ENCODE measurements at places on chromosomes 1 and 21.
A peak's percentile ranks its signal among the peaks of the same experiment; 100 is the strongest.

- no peak for DNase-seq
These were observed 27.2 kb downstream of the BCL9 start for GRCh38 chr1:147568551-147568950.

DNA sequence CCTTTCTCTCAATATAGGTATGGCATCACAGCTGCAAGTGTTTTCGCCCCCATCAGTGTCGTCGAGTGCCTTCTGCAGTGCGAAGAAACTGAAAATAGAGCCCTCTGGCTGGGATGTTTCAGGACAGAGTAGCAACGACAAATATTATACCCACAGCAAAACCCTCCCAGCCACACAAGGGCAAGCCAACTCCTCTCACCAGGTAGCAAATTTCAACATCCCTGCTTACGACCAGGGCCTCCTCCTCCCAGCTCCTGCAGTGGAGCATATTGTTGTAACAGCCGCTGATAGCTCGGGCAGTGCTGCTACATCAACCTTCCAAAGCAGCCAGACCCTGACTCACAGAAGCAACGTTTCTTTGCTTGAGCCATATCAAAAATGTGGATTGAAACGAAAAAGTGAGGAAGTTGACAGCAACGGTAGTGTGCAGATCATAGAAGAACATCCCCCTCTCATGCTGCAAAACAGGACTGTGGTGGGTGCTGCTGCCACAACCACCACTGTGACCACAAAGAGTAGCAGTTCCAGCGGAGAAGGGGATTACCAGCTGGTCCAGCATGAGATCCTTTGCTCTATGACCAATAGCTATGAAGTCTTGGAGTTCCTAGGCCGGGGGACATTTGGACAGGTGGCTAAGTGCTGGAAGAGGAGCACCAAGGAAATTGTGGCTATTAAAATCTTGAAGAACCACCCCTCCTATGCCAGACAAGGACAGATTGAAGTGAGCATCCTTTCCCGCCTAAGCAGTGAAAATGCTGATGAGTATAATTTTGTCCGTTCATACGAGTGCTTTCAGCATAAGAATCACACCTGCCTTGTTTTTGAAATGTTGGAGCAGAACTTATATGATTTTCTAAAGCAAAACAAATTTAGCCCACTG, 11.5 kb downstream of the HIPK1 start:
- no peak for DNase-seq

DNA sequence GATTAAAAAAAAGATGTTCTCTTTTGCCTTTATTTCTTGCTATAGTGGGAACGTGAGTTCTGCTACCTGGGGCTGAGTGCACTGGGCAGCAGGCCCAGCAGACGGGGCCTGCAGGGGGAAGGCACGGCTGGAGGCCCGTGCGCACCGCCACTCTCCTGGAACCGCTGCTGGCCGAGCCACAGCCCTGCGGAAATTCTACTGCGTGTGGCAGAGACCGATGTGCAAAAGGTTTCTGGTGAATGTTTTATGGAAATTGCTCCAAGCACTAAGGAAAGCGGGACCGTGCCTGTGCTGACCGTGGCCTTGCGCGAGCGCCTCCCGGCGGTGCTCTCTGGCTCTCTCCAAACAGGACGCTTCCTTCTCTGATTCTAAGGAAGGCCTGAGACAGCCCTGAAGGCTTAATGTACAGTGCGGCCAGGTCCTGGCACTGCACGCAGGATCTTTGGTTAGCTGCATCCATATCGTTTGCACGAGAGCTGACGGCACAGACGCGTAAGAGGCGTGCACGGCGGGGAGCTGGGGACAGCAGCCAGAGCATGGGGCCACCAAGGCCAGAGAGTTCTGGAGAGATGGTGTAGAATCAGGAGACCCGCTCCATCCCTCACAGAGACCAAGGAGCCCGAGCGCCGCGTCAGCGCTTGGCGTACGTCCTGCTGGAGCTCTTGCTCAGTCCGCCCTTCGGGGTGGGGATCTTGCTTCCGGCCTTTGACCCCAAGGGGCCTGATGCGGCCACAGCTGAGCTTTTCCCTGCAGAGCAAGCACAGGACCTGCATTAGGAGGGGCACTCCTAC, 18.7 kb upstream of the LRRC47 start:
- DNase-seq = no peak

DNA sequence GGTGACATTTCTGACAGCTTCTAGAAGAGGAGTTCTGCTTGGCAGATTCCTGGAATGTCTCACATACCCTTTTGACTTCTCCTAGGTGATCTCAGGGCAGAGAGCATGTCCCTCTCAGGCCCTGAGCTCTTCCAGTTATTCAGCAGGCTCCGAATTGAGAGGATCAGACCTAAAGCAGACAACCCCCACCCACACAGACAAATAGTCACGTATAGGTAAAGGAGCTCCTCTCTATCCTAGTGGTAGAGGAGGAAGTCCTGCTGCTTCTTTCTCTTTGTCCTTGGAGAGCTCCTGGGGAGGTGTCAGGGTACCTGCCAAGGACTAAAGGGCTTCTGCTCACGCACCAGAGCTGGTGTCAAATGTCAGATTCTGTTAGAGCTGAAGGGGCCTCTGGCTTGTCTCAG, 128.1 kb downstream of the IER5 start:
- no peak for DNase-seq

DNA sequence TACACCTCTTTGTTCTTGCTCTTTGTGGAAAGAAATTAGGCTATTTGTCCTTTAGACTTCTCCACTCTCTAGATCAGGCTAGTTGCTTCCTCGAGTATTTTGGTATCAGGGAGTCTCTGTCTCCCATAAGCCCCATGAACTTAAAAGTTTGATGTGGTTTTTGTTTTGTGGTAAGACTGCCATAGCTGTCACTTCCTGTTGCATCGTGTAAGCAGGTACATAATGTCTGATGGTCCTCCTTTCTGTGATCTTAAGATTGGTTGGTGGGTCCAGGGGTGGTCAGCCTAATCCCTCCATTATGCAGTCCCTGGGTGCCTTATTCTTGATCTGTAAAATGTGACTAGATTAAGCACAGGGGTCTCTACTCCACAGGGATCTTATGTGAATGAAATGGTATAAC, 23.1 kb downstream of the CD53 start:
- DNase-seq = no peak

GRCh38 chr1:150876119-150876454, 312 bp downstream of the ARNT start:
- DNase-seq = peak; percentile 78

- peak; percentile 77 for DNase-seq
These were observed 5.8 kb upstream of the FAM167B start for GRCh38 chr1:32241001-32241763.

DNA sequence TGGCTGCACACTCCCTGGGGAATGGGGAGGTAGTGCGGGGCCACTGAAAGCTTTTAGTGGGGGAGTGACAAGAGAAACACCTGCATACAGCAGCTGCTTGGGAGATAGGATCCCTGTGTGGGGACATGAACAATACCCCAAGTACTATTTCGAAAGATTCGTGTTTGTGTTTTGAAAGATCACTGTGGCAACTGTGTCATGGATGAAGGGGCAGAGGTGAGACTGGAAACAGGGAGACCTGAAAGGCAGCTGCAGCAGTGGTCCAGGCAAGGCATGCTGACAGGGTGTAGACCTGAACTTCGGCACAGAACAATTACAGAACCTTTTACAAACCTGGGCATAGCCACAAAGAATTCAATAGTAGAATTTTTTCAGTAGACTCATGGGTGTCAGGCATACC, 32.9 kb downstream of the TENT5C start:
- no peak for DNase-seq

GRCh38 chr1:172820475-172821158, 161.7 kb downstream of the FASLG start:
- DNase-seq = no peak

- no peak for DNase-seq
These were observed 34.0 kb downstream of the ASTN1 start for GRCh38 chr1:177130451-177130945.

- DNase-seq = no peak
These were observed 64.7 kb downstream of the MDM4 start for GRCh38 chr1:204580862-204581261.

DNA sequence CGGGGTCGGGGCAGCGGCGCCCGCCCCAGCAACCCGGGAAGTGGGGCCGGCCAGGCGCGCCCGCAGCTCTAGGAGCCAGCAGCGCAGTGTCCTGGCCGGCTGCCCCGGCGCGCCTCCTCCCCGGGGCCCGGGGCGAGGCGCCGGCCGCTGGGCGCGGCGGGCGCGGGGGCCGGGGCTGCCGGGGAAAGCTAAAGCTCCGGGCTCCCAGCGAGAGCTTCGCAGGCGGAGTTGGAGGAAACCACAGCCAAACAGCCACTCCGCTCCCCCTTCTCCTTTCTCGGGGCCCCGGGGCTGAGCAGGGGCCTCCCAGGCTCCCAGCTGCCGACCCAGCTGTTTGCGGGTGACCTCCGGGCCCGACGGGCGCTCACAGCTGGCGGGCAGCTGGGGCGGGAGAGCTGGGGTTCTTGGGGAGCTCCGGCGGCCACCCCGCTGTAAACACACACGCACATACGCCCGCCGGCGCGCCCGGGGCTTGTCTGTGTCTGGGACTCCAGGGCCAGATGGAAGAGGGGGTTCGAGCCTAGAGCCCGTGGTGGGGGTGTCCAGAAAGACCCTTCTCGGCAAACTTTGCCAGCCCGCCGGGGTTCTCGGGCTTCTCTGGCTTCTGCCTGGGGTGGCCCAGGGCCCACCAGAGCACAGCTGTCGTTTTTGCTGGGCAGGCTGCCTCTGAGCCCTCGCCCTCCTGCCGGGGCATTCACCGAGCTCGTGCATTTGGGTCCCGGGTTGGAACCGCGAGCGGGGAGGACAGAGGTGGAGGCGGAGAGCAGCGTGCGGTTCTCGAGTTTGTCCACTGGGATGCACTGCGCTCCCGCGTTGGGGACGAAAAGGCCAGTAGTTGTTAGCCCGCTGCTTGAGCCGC, 1.5 kb downstream of the AJAP1 start:
- DNase-seq = peak; percentile 72

DNA sequence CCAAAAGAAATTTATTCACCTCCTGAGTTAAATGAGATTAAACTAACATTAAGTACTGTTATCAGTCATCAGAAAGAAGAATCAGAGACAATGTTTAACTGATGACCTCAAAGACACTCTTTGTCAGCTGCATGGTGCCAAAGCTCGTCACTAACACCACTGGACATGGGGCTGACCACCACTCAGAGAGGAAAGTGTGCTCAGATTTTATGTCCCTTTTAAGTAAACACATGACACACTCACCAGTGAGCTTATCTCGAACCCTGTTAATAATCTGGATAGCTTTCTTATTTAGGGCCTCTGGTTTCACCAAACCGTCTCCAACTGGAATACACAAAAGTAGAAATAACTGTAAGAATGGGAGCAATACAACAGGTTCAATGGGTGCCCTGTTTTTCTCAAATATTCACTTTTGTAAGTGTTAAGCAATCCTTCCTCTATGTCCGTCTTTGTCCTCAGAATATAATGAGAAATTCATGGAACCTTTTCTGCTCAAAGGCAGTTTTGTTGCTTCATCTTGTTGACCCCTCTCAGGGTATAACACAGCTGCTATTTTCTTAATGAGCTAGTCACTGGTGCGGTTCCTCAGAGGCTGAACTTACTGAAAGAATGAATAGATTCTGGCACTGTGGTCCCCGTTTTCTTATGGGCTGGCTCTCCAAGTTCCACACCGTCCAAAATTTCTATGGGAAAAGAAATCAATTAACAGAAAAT, 9.5 kb upstream of the EXOSC10 start:
- DNase-seq = no peak

DNA sequence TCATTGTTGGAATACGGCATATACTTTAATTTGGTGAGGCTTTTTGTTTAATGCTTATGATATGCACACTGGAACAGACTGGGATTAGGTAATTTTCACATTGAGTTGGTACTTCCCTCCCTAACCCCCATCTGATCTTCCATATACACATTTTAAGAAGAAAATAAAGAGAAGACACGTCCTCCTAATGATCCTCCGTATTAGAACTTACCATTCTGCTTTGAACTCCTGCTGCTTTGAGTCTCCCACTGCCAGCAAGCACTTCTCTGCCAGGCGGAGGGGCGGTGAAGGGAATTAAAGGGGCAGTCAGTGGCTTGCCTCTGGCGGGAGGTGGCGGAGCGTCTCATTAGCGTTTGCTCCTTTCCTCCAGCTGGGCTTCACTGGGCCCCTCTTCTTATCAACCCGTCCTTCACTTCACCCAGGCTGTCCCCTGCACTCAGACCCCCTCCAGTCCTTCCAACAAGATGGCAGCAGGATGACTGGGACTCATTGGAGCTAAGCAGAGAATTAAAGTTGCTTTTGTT, 433.4 kb downstream of the KIF26B start:
- DNase-seq = no peak

DNA sequence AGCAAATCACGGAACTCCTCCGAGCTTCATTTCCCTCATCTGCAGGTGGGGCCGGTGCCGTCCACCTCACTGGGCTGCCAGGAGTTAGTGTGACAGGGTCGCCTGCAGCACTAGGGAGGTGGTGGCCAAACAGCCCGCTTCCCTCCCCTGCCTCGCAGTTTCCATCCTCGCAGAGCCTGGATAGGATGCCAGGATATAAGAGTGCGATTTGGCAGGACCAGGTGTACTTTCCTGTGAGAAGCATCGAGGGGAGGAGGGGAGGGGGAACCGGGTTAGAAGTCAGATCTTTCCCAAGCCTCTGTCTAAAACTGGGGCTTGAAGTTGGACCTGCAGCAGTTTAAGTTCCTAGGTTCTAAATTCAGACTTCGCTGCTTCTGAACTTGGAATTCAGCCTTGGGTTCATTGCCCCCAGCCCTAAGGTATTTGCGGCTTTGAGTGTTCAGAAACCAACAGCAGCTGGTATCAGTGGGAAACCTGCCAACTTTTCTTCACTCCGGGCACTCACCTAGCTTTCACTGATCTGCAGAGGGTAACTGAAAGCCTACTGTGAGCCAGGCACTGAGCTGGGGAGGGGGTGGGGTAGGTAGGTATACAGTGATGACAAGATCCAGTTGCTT, 1.7 kb upstream of the JUN start:
- peak; percentile 79 for DNase-seq

- no peak for DNase-seq
These were observed 41.0 kb downstream of the TBX15 start for GRCh38 chr1:118947003-118947765.

GRCh38 chr1:156347331-156347730, 9.0 kb downstream of the TSACC start:
- no peak for DNase-seq

- no peak for DNase-seq
These were observed 229.5 kb downstream of the PAPPA2 start for GRCh38 chr1:176692431-176692830.

DNA sequence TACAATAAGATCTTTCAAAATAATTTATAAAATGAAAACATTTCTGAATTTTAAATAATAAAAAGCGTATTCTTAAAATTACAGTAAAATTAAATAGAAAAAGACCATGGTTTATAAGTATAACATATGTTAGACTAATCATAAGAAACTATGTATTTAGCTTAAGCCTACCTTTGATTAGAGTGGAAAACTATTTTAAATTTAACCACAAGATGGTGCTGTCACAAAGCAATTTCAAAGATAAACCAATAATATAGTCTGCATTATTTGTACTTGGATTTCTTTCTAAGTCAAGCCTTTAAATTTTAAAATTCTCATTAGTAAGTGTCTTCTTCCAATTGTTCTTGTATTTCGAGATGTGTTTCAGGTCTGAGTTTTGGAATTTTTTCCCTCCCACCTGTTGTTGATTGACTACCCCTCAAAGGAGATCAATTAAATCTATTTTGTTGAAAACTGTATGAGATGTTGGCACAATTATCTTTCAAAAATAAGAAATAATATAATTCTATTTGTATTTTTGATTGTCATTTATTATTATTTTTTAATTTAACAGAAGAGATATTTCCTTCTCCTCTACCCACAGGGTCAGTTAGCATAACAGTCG, 459.8 kb downstream of the KCNT2 start:
- DNase-seq = peak; percentile 41

- DNase-seq = no peak
These were observed 136.1 kb downstream of the ZP4 start for GRCh38 chr1:237754627-237755026.

All from umbilical cord (tissue), 2 donors.